ENCODE measurements at places on chromosomes 7 and 10.

DNA sequence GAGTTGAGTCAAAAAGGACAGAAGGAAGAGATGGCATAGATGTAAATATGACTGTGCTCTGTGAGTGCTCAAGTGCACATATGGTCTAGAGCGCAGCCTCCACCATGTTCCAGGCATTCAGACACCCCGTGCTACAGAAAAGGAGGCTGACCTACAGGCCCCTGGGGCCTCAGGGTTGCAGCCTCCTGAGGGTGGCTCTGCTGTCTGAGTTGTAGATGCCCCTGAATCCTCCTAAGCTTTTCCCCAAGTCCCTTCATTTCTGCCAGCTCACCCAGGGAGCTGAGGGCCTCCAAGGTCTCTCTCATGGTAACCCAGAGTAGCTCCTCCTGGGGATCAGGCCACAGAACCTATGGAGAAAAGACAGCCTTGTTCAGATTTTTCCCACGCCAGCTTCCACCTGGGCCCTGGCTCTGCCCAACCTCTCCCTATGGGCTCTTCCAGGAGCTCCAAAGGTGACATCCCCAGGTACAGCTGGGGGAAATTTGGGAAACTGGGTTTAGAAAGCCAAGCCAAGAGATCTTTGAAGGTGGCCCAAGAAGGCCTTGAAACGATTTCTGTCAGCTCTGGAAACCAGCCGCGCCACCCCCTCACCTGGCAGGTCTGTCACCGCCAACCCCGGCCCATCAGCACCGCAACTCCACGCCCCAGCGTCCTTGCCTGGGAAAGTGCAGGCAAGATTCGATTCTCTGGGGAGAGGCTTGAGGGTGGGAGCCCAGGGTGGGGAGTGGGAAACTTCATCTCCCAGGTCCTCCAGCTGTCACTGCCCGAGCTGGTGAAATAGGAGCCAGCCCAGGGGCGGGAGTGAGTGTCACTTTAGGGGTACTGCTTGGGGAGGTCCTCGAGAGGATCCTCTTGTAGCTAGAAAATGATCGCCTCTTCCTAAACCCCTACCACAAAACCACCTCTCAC lies 2.4 kb downstream of the ZNF467 start:
- DNase-seq, result no peak

- DNase-seq, result no peak
These were observed 10.4 kb upstream of the DLG5 start for GRCh38 chr10:77936697-77937567.

GRCh38 chr7:135670179-135670578 lies 7.9 kb downstream of the STMP1 start:
- no peak for DNase-seq

- no peak for DNase-seq
These were observed 6.5 kb downstream of the BAG3 start for GRCh38 chr10:119657725-119658124.

DNA sequence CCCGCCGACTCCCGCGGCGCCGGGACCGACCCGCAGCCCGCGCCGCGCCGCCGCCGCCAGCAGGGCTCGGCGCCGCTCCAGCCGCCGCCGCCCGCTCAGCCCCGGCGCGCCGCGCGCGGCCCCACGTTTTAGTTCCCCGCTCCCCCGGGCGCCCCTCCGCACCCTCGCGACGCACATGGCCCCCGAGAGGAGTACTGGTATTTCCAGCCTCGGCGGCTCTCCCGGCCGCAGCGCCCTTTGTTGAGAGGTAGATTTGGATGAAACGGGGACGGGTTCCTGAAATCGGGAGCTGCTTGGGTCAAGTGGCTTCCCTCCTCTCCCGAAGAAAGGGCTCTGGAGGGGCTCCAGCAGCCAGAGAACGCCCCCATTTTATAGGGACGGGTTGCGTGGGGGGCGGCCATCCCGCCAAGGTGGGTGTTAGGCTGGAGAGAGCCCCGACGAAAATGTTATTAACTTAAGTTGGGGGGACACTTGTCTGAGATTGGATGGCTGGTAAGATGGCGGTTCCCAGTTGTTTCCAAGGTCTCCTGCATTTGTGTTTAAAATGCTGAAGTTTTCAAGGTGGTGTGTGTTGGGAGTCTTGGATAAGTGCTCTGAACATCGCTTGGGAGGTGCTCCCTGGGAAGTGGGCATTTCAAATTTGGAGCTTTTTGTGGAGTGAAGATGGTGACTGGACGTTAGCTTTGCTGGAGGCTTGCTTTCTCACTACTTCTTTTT lies 1.2 kb downstream of the BMI1 start:
- DNase-seq, result peak; percentile 37

DNA sequence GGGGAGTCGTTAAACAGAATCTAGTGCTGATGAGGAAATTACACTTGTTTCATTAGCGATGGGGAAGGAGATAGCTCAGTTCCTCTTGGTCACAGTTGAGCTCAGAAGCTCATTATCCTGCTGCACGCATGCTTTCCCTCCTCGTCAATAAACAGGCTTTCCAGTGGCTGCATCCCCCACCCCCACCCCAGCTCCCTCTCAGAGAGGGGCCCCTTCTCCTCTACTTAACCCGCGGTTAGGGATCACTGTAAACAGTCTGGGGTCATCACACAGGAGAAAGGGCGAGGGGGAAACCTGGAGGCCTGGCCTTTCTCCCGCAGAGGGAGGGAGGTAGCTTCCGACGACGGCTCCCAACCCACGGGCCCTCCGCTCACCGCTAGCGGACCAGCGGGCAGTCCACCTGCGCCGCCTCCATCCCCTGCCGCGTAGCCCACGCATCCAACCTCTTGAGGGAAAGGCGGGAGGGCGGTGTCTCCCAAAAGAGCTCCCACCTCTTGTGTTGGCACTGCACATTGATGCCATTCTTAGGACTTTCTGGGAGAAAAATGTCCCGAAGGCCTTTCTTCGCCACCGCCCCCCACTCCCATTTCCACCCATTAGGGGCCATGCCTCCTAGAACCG lies 80.8 kb downstream of the PAX2 start:
- no peak for DNase-seq

DNA sequence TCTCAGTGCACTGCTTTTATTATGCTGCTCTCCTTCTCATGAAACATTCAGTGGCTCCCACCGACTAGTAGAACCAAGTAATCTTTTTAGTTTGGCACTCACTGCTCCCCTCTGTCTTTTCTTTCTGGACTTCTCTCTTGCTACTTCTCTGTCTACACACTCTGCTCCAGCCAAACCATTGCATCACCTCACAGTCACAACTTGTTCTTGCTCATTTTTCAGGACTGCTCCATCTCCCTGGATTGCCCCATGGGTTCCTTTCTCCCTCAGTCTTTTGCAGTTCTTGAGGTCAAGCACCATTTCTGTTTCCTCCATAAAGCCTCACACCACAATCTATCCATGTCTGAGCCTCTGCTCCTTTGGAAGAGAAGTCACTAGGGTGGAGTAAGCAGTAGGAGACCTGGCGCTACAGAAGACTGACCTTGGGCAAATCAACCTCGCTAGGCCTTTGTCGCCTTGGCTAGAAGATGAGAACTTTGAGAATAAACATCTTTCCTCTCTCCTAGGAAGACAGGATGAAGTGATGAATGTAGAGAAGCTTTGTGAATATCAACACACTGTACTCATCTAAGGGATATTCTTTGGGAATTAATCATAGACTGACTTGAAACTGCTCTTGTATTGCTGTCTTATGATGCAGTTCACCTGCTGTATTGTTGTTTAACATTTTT lies 186.2 kb downstream of the LRMDA start:
- no peak for DNase-seq

GRCh38 chr10:88920198-88920597 lies 32.4 kb downstream of the ACTA2 start:
- no peak for DNase-seq

GRCh38 chr10:128579901-128580300 lies 453.7 kb upstream of the MKI67 start:
- DNase-seq, result no peak

- no peak for DNase-seq
These were observed 27.1 kb upstream of the KLF6 start for GRCh38 chr10:3812141-3812540.

- no peak for DNase-seq
These were observed 57.7 kb downstream of the STEAP1B start for GRCh38 chr7:22442187-22442881.

DNA sequence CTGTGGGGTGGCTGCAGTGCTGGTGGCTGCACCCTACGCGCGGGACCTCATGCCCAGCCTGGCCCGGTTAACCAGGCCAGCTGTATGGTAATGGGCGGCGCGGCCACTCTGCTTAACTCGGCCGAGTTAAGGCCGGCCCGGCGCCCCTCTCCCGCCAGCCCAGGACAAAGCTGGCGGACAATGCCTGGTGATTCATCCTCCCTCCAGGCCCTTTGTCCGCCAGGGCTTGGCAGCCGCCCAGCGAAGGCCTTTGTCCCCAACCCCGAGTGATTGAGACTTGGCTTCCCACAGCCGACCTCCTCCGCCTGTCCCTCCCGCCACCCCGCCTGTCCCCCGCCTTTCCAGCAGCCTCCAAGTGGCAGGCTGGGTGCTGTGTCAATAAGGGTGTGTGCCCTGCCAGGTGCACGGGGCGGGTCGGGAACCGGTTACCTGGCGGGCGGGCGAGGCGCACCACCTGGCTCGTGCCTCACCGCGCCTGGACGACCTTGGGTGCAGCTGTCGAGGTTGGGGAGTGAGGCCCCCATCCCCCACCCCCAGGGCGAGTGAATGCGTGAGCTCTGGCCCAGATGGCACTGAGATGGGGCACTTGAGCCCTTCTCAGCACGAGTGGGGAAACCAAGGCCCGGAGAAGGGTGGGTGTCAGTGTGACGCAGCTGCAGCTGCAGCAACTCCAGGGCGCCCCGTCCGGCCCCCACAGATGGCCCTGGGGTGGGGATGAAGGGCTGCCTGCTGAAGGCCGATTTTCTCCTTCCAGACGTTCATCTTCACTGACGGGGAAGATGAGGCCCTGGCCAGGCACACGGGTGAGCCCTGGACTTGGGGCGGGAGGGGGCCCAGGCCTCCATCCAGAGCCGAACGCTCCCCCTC lies 4.6 kb downstream of the LFNG start:
- DNase-seq, result no peak

DNA sequence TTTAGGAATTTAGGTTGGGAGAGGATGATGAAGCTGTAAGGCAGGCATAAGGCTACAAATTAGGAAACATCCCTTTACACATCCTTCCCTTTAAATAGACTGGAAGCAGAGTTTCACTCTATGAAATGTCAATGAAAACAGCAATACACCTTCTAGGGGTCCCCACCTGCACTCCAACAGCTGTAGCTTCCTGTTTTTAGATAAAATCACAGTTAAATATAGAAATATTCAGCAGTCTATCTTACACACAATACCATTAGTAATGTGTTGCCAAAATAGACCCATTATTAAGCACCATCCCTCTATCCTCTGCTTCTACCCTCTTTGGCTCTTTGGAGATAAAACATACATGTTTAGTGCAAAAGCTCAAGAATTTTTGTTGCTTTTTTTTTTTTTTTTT lies 237.4 kb downstream of the PCLO start:
- DNase-seq, result no peak

DNA sequence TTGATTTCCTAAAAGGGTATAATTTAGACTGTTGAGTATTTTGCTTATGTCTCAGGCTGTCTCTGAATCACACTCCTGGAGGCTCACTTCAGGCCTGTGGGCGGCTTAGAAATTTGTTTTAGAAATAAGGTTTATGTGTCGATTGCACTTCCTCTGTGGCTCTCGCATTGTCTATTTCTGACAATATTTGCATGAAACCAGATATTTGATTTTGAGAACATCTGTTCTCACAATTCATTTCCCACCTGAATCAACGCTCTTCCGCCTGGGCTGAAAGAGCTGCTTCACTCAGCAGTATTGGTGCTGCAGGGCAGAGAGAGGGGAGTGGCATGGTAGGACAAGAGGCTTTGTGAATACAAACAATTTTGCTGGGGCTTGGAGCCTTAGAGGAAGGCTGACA lies 262.0 kb downstream of the ADRA2A start:
- no peak for DNase-seq

DNA sequence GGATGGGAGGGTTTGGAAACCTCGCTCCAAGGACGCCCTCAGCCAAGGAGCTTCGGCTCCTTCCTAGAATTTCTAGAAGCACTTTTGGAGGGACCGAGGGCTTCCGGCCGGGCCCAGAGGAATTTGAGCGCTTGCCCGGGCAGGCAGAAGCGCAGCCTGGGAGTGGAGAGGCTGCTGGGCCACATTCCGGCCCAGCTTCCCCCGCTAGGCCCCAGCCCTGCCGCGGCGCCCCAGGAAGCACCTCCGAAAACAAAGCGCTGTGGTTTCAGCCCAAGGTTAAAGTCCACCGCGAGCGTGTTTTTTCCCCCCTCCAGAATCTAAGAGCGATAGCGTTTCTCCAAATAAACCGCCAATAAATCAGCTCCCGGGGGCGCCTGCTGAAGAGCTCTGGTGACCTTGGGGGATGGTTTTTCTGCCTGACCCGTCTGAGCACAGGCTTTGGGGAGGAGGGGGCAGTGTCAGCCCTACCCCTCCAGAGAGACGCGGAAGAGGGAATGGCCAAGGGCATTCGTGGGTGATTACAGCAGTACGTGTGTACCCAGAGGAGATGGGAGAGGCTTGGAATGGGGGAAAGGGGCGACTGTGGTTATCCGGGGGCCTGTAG lies 5.7 kb upstream of the TNRC18 start:
- DNase-seq, result no peak

GRCh38 chr7:66279912-66280311 lies 74.8 kb downstream of the TPST1 start:
- no peak for DNase-seq

DNA sequence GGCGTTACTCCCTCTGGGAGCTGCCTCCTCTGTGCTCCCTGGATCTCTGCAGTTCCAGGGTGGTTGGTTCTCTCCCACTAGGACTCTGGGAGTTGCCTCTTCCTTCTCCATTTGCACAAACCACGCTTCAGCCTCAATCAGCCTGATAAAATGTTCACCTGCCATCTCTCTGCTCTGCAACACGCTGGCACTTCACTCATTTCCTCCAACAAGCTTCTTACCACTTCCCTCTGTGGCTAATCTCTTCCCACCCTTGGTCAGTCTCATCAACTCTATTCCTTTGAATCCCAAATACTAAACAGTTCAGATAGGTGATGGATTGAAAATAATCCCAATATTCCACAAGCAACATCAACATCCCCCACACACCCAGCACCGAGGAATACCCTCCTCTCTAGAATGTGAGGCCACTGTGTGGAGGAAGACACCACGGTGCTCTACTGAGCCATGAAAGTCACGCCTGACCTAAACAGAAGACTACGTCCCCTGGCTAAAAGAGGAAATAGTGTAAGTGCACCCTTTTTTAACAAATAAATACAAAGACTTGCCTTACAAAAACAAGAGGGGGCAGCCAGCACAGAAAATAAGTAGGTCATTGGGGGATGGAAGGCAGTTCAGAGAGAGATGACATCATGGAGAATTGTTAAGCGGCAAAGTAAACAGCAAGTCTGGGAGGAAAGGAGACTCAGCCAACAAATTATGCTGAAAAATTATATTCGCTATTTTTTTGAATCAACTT lies 1.9 kb upstream of the FAM170B start:
- DNase-seq, result no peak

DNA sequence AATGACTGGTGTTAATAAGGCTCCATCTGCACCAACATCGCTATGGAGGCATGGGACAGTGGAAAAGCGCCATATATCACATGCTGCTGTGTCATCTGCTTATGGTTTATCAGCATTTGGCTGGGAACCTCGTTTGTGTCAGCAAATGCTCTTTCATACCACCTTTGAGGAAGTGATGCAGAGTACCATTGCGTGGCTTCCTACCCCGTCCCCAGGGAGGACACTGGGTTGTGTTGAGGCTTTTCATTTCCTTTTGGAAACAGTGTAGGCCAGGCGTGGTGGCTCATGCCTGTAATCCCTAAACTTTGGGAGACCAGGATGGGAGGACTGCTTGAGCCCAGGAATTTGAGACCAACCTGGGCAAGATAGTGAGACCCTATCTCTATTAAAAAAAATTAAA lies 6.8 kb downstream of the TACR2 start:
- DNase-seq, result no peak

- peak; percentile 64 for DNase-seq
These were observed 411.5 kb upstream of the ZMIZ1 start for GRCh38 chr10:78657163-78657861.
